Airway epithelial cell (primary cell): ENCODE measurements at places on chromosomes 7 and 10. TPM values are rescaled to one million over a fixed set of nuclear protein-coding genes. Genes with fewer than 3 reads are reported as not detected.

FAM24B gene
- total RNA-seq: 0.42 and 2.2 TPM in 2 replicates

WNT8B gene
- total RNA-seq: 0.14 TPM in 1 of 2 replicates, not detected in the other

ELFN1 gene
- 0.07 and 0.14 TPM in 2 replicates for total RNA-seq

C7orf57 gene
- 0.14 TPM in 2 replicates for total RNA-seq

NME8 gene
- 0.07 TPM in 1 of 2 replicates, not detected in the other for total RNA-seq

HIPK2 gene
- 10.4 and 18.5 TPM in 2 replicates for total RNA-seq

CTAGE6 gene
- 0.07 TPM in 1 of 2 replicates, not detected in the other for total RNA-seq

EIF4EBP2 gene
- 15.2 and 22.4 TPM in 2 replicates for total RNA-seq

FAM241B gene
- total RNA-seq: 2.1 and 3.6 TPM in 2 replicates

FAM237B gene
- not detected in 2 replicates for total RNA-seq

TACR2 gene
- 0.28 TPM in 1 of 2 replicates, not detected in the other for total RNA-seq

KIAA1217 gene
- 24.7 and 35.1 TPM in 2 replicates for total RNA-seq

LBX1 gene
- not detected in 2 replicates for total RNA-seq

FAM200A gene
- 4.0 and 7.6 TPM in 2 replicates for total RNA-seq

H2BK1 gene
- total RNA-seq: not detected in 2 replicates

KCNIP2 gene
- 0.42 TPM in 1 of 2 replicates, not detected in the other for total RNA-seq

FRMPD2 gene
- 0.07 TPM in 1 of 2 replicates, not detected in the other for total RNA-seq

STAG3 gene
- 0.07 and 0.14 TPM in 2 replicates for total RNA-seq

NKX1-2 gene
- 3.3 and 4.0 TPM in 2 replicates for total RNA-seq
